ENCODE measurements at places on chromosomes 12 and 14.

DNA sequence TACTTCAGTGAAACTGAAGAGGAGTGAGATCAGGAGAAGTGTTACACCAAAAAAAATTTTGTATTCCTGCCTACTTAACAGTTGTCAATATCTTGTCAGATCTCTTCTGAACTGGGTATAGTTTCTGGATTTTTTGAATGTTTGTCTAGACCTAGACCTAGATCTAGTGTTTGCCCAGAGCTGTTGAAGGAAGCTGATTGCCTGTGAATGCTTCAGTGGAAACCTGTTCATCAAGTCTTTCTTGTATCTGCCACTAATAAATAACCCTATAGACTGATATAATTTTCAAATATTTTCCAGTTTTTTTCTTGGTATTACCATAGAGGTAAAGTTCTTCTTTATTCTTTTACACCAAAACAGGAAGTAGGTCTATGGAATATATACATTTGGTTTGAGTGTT lies 781.5 kb upstream of the FBXO33 start:
- DNase-seq: no peak

DNA sequence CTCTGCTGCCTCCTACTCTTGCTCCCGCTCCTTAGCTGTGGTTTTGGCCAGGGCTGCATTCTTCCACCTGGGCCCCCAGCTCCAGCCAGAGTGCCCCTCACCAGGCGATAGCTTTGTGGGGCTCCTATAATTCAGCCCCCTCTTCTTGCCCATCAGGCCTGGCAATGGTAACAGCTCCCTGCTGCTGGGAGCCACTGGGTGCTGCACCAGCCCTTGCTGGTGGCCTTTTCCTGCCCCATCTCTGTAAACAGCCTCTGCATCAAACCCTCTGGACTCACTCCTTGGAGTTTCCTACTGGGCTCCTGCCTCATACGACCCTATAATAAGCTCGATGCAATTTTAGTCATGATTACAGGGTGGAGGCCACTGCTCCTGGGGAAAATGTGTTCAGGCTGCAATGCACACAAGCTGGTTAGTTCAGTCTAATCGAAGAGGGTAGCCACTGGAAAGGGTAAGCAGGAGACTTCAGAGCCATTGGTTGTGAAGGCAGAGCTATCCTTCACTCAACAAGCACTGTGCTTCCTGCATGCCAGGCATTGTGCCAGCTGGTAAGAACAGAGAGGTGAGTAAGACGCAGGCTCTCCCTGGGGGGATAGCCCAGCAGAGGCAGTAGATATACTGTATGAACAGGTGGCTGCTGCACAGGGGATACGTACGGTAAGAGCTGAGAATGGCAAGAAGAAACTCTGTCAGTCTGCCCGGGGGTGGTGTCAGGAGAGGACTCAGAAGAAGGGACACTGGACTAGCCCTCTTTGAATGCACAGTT lies 24.7 kb downstream of the CLMN start:
- no peak for DNase-seq

DNA sequence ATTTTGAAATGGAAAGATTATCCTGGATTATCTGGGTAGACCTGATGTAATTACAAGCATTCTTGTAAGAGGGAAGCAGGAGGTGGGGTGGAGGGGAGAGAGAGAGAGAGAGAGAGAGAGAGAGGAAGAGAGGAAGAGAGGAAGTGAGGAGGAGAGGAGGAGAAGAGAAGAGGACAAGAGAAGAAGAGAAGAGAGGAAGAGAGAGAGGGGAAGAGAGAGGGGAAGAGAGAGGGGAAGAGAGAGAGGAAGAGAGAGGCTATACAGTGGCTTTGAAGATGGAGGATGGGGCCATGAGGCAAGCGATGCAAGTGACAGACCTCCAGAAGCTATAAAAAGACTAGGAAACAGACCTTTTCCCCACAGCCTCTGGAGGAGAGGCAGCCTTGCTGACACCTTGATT lies 13.7 kb upstream of the CHST11 start:
- no peak for DNase-seq

GRCh38 chr12:5437589-5437988 lies 5.7 kb downstream of the NTF3 start:
- DNase-seq: no peak

- DNase-seq: no peak
These were observed 231.2 kb upstream of the DCN start for GRCh38 chr12:91413581-91414546.

- DNase-seq: no peak
These were observed 111.0 kb upstream of the LHX5 start for GRCh38 chr12:113582521-113583218.

- no peak for DNase-seq
These were observed 15.3 kb downstream of the MSRB3 start for GRCh38 chr12:65293735-65294134.

DNA sequence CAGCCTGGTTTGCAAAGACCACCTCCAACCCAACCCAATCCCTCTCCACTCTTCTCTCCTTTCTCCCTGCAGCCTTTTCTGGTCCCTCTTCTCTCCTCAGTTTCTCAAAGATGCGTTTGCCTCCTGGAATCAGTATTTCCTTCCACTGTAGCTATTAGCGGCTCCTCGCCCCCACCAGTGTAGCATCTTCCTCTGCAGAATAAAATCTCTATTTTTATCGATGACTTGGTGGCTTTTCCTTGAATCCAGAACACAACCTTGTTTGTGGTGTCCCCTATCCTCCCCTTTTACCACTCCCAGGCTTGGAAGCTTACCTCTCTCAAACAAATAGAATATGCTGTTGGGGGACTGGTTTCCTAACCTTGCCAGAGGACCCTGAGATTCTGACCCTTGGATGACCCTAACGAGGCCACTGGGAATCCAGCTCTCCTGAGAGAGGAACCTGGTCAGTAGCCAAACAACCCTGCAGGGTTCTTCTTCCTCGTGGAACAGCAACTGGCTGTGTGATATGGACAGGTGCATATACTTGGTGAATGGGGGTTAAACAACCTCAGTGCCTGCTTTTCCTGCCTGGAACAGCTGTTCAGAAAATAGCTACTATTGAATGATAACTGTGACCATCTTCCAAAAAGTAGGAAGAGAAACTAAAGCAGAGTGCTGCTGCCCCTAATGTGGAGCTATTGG lies 4.4 kb downstream of the WNT1 start:
- DNase-seq: no peak

DNA sequence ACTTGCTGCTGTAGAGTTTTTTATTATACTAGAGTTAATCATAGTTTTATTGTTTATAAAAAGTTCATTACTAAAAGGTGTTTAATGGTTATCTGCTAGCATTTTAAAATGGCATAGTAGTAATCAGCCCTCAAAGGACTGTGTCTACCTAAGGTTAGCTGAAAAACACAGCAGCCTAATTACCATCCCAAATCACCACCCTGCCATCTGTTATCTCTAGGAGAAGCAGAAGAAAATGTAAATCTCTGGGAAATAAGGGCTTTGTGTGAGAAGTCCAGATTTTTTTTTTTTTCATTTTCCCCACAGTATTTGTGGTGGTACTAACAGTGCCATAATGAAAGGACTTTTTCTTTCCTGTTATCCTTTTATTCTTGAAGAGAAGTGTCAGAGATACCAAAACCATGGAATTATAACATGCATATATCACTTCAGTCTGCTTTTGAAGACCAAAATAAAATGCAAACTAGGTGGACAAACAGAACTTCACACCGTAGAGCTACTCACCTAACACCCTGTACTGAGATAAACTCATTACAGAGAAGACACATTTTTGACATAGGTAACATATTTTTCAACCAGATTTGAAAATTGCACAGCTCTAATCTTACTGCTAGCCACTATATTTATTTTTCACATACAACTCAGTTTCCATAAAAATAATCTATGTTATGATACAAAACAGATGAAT lies 876.2 kb downstream of the C12orf50 start:
- DNase-seq: no peak

- no peak for DNase-seq
These were observed 332.7 kb downstream of the CACNA1C start for GRCh38 chr12:2385529-2385928.

DNA sequence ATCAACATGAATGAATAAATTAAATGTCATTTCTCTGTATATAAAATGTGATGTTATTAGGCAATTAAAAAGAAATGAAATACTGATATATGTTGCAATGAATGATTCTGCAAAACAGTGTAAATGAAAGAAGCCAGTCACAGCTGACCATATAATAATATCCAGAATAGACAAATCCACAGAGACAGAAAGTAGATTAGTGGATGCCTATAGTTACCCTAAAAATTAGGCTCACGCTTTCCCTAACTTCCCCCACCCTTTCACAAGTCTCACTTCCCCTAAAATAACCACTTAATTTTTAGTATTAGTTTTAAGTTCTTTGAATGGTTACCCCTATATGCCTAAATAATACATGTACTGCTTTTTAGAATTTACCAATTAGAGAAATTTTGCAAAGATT lies 348.9 kb upstream of the FAR2 start:
- no peak for DNase-seq

GRCh38 chr14:20386276-20386855 lies 26.9 kb downstream of the TEP1 start:
- DNase-seq: no peak

DNA sequence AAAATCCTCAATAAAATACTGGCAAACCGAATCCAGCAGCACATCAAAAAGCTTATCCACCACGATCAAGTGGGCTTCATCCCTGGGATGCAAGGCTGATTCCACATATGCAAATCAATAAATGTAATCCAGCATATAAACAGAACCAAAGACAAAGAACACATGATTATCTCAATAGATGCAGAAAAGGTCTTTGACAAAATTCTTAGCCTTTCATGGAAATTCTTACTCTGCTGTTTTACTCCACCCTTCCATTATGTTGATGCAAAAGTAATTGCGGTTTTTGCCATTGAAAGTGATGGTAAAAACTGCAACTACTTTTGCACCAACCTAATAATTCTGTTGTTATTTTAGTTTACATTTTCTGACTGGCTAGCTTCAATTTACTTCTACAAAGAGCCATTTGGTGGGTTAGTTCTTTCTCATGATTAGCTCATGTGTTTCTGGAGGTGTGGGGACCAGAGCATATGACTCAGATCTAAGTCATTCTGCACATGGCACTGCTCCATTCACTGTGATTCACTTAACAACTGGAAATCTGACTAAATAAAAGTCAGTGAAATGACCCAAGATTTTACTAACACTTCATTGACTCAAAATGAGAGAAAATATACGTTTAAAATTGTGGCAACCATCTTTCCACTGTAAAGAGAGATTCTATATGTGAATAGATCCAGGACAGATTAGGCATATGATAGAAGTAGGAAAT lies 99.9 kb downstream of the TMTC3 start:
- peak; percentile 80 for DNase-seq

GRCh38 chr12:12734561-12735071 lies 17.4 kb downstream of the CDKN1B start:
- no peak for DNase-seq

- DNase-seq: no peak
These were observed 21.4 kb upstream of the FOXG1 start for GRCh38 chr14:28745176-28745575.

DNA sequence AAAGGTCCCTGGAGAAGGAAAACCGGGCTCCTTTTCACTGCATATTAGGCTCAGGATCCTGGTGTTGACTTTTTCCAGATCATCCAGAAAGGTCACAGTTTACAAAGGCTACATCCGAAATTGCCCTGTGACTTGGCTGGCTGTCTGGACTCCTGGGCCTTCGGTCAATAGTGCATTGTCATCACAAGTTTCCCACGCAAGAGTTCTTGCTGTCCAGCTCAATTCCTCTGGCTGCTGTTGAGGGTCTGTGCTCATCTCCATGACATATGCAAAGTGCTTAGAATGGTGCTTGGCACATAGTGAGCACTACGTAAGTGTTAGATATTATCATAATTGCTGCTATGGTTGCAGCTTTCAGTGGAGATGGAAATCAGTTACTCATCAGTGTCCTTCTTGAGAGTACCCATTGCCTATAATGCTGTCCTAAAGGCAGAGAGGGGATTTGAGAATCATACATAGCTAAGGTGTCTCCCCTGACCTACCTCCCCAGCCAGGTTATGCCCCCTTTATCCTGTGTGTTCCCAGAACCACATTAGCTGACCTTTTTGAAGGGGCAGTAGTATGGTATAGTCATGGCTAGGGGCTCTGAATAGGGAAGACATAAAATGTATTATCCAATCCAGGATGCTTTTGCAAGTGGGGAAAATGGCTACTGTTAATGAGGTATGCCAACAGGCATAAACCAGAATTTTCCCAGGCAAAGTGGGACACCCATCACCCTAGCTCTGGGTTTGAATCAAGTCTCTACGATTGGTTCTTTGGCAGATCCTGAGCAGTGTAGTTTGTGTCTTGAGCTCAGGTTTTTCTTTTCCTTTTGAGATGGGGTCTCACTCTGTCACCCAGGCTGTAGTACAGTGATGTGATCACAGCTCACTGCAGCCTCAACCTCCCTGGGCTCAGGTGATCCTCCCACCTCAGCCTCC lies 132.0 kb upstream of the CCND2 start:
- DNase-seq: no peak

DNA sequence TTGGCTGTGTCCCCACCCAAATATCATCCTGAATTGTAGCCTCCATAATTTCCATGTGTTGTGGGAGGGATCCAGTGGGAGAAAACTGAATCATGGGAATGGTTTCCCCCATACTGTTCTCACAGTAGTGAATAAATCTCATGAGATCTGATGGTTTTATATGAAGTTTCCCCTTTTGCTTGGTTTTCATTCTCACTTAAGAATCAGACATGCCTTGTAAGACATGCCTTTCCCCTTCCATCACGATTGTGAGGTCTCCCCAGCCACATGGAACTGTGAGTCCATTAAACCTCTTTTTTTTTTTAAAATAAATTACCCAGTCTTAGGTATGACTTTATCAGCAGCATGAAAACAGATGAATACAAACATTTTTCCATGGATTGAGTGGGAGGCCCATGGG lies 652.9 kb downstream of the ETNK1 start:
- DNase-seq: no peak

GRCh38 chr12:56866493-56866892 lies 67.7 kb downstream of the SDR9C7 start:
- DNase-seq: no peak

Data from amniotic stem cell (primary cell).